ENCODE measurements at places on chromosomes 5 and 9.

GRCh38 chr9:8207596-8207995, 408.0 kb upstream of the DMAC1 start:
- H3K4me1 ChIP-seq, result peaks cover 2% of the 10 kb centered on the region
- no peak overlapping the region for H3K27ac ChIP-seq
- no peak overlapping the region for H3K4me3 ChIP-seq
- H3K27me3 ChIP-seq, result no peaks in the 10 kb centered on the region

- H3K36me3 ChIP-seq, result no peaks in the 10 kb centered on the region
- peaks cover 21% of the 10 kb centered on the region for H3K27me3 ChIP-seq
- DNase-seq, result no peak
- no peak overlapping the region for H3K27ac ChIP-seq
- H3K4me1 ChIP-seq, result peaks cover under 1% of the 10 kb centered on the region
- H3K4me3 ChIP-seq, result no peak overlapping the region
These were observed 5.6 kb downstream of the ZNF462 start for GRCh38 chr9:106868565-106868964.

DNA sequence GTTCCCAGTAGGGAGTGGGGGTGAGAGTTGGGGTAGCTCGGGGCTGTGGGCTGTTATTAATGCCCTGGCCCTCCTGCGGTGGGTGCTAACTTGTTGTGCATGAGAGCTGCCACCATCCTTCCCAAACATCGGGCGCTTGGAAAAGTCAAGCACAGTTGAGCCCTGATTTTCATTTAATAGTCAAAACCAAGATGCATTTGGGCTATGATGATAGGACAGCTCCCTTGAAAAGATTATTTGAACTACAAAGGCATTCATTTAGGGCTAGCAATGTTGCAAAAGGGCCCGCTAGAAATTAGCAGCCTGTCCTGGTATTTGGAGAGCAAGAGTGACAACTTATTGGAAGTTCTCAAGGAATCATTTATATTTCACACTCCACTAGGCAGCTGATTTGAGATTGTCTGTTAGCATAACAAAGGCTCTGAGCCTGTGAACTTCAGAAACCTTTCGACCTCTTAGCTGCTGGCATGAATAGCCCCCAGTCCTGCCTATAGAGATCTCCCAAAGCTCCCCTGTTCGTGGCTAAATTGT, 128.2 kb upstream of the TMEM161B start:
- peaks cover 9% of the 10 kb centered on the region for H3K27me3 ChIP-seq
- H3K4me1 ChIP-seq, result no peaks in the 10 kb centered on the region
- no peaks in the 10 kb centered on the region for H3K36me3 ChIP-seq

- H3K36me3 ChIP-seq, result no peaks in the 10 kb centered on the region
- no peak overlapping the region for H3K4me3 ChIP-seq
- H3K27me3 ChIP-seq, result no peaks in the 10 kb centered on the region
- H3K4me1 ChIP-seq, result no peaks in the 10 kb centered on the region
- no peak overlapping the region for H3K27ac ChIP-seq
These were observed 314.7 kb downstream of the PRR16 start for GRCh38 chr5:120778491-120779484.

GRCh38 chr9:137690930-137691645, 72.3 kb downstream of the EHMT1 start:
- no peak overlapping the region for H3K4me3 ChIP-seq
- DNase-seq, result no peak
- H3K4me1 ChIP-seq, result peaks cover 14% of the 10 kb centered on the region
- no peak overlapping the region for H3K27ac ChIP-seq

DNA sequence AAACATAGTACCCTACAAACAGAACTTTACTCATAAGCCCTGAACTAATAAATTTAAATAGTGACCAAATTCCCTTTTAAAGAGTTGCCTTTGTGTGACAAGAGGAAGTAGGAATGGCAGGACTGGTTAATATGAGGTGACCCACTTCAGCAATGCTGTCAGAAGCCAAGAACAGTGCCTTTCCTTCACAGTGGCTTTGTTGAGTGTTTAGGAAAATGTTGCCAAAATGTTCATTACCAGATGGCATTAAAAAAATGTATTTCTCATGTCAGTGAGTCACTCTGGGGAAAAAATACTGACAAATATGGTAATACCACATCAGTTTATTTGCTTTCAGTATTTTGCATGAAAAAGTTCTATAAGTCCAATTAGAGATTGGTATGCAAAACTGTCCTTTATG, 103.3 kb downstream of the DIRAS2 start:
- no peaks in the 10 kb centered on the region for H3K36me3 ChIP-seq
- peaks cover 19% of the 10 kb centered on the region for H3K27me3 ChIP-seq
- DNase-seq, result no peak

DNA sequence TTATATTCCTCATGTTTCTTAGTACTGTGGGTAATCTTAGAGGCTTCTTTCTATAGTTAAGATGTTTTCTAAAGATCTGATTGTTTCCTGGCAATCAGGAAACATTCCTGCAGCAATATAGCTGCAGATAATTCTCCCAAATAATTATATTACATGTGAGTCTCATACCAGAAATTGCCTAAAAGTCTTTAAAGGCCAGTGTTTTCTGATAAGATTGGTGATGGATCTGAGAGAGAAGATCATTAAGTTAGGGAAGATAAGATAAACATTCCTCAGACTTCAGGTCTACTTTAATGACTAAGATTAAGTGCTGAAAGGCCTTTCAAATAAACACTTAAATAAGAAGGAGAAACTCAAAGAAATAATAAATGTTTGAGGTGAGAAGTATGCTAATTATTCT, 107.7 kb upstream of the DAB2 start:
- no peaks in the 10 kb centered on the region for H3K4me1 ChIP-seq
- no peak for DNase-seq
- H3K4me3 ChIP-seq, result no peak overlapping the region
- no peaks in the 10 kb centered on the region for H3K36me3 ChIP-seq
- H3K27me3 ChIP-seq, result peaks cover 32% of the 10 kb centered on the region

DNA sequence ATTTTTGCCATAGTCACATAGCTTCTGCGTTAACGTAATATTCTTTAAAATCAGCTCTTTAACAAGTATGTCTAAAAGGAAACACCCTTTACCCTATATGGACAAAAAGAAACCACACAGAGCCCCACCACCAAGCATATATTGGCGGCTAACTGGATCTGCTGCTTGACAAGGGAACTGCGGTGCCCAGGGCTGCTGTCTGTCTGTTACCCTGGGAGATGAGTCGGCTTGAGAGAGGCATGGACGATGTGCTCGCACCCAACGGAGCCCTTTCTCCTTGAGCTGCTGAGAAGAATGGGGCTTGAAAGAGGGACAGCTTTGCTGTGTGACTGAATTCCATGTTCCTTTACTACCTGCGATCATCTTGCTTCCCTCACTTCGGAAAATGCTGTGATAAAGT, 158.6 kb upstream of the SHB start:
- no peaks in the 10 kb centered on the region for H3K36me3 ChIP-seq
- peak overlapping the region; percentile 58 for H3K4me3 ChIP-seq
- peak; percentile 61 for DNase-seq
- H3K27ac ChIP-seq, result peak overlapping the region; percentile 16
- peaks cover 20% of the 10 kb centered on the region for H3K4me1 ChIP-seq

GRCh38 chr9:74322661-74323314, 174.3 kb upstream of the RORB start:
- peaks cover 4% of the 10 kb centered on the region for H3K36me3 ChIP-seq
- DNase-seq, result peak; percentile 24
- peak overlapping the region; percentile 84 for H3K27ac ChIP-seq
- H3K27me3 ChIP-seq, result peaks cover 7% of the 10 kb centered on the region
- peak overlapping the region; percentile 67 for H3K4me3 ChIP-seq

- no peaks in the 10 kb centered on the region for H3K36me3 ChIP-seq
- DNase-seq, result no peak
- H3K27ac ChIP-seq, result no peak overlapping the region
- H3K4me3 ChIP-seq, result no peak overlapping the region
- H3K27me3 ChIP-seq, result no peaks in the 10 kb centered on the region
These were observed 176.1 kb upstream of the FGF10 start for GRCh38 chr5:44565360-44565759.

- H3K27me3 ChIP-seq, result no peaks in the 10 kb centered on the region
- no peak overlapping the region for H3K27ac ChIP-seq
- peaks cover 15% of the 10 kb centered on the region for H3K4me1 ChIP-seq
These were observed 13.8 kb downstream of the DNAJC18 start for GRCh38 chr5:139425497-139425896.

- DNase-seq, result no peak
- H3K27me3 ChIP-seq, result peaks cover 4% of the 10 kb centered on the region
- H3K27ac ChIP-seq, result no peak overlapping the region
- H3K4me3 ChIP-seq, result no peak overlapping the region
- peaks cover 7% of the 10 kb centered on the region for H3K4me1 ChIP-seq
These were observed 25.7 kb upstream of the OBP2B start for GRCh38 chr9:133234577-133235322.

DNA sequence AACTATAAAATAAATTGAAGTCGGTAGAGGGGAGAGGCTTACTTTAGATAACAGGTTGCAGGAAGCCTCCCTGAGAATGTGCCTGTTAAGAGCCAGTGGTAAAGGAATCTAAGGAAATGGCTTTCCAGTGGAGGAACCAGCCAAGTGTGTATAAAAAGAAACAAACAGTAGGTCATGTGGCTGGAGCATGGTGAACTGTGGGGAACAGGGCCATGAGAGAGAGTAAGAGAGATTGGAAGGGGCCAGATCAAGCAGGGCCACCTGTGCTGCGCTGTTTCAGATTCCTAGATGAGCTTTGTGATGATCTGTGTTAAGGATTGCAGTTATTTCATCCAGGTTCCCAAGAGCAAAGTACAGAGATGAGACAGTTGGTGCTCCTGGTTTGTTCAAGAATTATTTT, 152.7 kb upstream of the SGCD start:
- no peaks in the 10 kb centered on the region for H3K27me3 ChIP-seq
- no peaks in the 10 kb centered on the region for H3K4me1 ChIP-seq
- H3K36me3 ChIP-seq, result no peaks in the 10 kb centered on the region
- no peak overlapping the region for H3K4me3 ChIP-seq

GRCh38 chr9:116800885-116801284, 113.8 kb downstream of the TRIM32 start:
- no peak overlapping the region for H3K27ac ChIP-seq
- H3K27me3 ChIP-seq, result no peaks in the 10 kb centered on the region
- no peaks in the 10 kb centered on the region for H3K36me3 ChIP-seq
- DNase-seq, result no peak
- no peaks in the 10 kb centered on the region for H3K4me1 ChIP-seq
- no peak overlapping the region for H3K4me3 ChIP-seq

- H3K27ac ChIP-seq, result no peak overlapping the region
- H3K4me3 ChIP-seq, result no peak overlapping the region
- peak; percentile 8 for DNase-seq
These were observed 28.5 kb upstream of the ABO start for GRCh38 chr9:133303266-133304157.

GRCh38 chr9:127595611-127596010, 16.5 kb upstream of the STXBP1 start:
- no peaks in the 10 kb centered on the region for H3K27me3 ChIP-seq
- no peak overlapping the region for H3K4me3 ChIP-seq
- no peaks in the 10 kb centered on the region for H3K36me3 ChIP-seq

DNA sequence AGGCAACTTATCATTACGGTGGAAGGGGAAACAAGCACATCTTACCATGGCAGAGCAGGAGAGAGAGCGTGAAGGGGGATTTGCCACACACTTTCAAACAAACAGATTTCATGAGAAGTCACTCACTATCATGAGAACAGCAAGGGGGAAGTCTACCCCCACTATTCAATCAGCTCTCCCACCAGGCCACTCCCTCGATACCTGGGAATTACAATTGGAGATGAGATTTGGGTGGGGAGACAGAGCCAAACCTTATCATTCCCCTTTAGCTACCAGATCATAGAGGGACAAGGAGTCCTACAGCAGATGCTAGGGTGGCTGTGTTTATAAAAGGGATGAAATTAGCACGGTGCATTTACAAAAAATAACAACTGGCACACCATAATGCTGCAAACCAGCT, 2149.4 kb upstream of the ACO1 start:
- H3K36me3 ChIP-seq, result no peaks in the 10 kb centered on the region
- no peaks in the 10 kb centered on the region for H3K27me3 ChIP-seq
- H3K4me1 ChIP-seq, result no peaks in the 10 kb centered on the region
- H3K4me3 ChIP-seq, result no peak overlapping the region
- H3K27ac ChIP-seq, result no peak overlapping the region
- DNase-seq, result no peak

GRCh38 chr9:134189470-134190231, 25.3 kb upstream of the RNU6ATAC start:
- no peak overlapping the region for H3K27ac ChIP-seq
- H3K4me3 ChIP-seq, result no peak overlapping the region
- H3K27me3 ChIP-seq, result peaks cover 6% of the 10 kb centered on the region

- H3K4me3 ChIP-seq, result no peak overlapping the region
- H3K36me3 ChIP-seq, result no peaks in the 10 kb centered on the region
- H3K27me3 ChIP-seq, result peaks cover 7% of the 10 kb centered on the region
- no peak overlapping the region for H3K27ac ChIP-seq
- H3K4me1 ChIP-seq, result no peaks in the 10 kb centered on the region
These were observed 26.7 kb downstream of the TMEM252 start for GRCh38 chr9:68513981-68514380.

DNA sequence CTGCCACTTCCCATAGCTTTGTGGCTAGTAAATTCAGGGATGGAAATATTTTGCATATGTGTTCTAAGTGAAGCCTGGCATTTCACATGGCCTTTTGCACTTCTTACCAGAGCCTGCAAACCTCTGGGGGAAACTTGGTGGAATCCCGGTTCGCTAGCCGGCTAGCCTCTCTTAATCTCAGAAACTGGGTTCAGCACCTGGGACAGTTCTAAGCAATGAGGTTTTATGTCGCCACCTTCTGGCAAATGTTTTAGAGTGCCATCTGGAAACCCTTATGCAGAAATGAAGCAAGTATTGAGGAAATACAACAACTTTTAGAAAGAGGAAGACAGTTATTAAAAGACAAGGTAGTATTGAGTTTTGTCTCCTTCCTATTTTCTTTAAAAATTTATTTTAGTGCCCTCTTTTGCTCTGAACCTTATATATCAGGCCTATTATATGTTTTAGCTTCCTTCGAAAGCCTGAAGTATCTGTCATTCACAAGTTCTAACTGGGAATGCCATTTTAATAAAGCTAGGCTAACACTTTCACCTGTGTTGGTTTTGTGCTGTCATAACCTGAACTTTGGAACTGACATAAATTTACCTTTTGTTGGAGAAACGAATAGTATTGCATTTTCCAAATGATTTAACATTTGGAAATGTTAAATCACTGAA, 963 bp upstream of the HTR1A start:
- H3K4me3 ChIP-seq, result no peak overlapping the region
- peaks cover 17% of the 10 kb centered on the region for H3K27me3 ChIP-seq
- peaks cover 3% of the 10 kb centered on the region for H3K36me3 ChIP-seq
- H3K4me1 ChIP-seq, result no peaks in the 10 kb centered on the region

- H3K36me3 ChIP-seq, result no peaks in the 10 kb centered on the region
- DNase-seq, result no peak
- H3K4me3 ChIP-seq, result no peak overlapping the region
- peaks cover 3% of the 10 kb centered on the region for H3K27me3 ChIP-seq
These were observed 136.2 kb downstream of the CFAP90 start for GRCh38 chr5:7714697-7715096.

- H3K27me3 ChIP-seq, result no peaks in the 10 kb centered on the region
- peaks cover 49% of the 10 kb centered on the region for H3K4me1 ChIP-seq
- H3K4me3 ChIP-seq, result peak overlapping the region; percentile 85
- peak; percentile 64 for DNase-seq
- peak overlapping the region; percentile 92 for H3K27ac ChIP-seq
These were observed 1111.1 kb downstream of the TAF11L14 start for GRCh38 chr5:18745042-18745987.

- H3K27me3 ChIP-seq, result peaks cover 8% of the 10 kb centered on the region
- no peak overlapping the region for H3K27ac ChIP-seq
- DNase-seq, result no peak
- no peak overlapping the region for H3K4me3 ChIP-seq
- H3K36me3 ChIP-seq, result peaks cover 2% of the 10 kb centered on the region
These were observed 404.6 kb downstream of the GADD45G start for GRCh38 chr9:90009447-90009846.

GRCh38 chr5:124655921-124656511, 90.4 kb downstream of the ZNF608 start:
- H3K36me3 ChIP-seq, result no peaks in the 10 kb centered on the region
- H3K4me1 ChIP-seq, result peaks cover 11% of the 10 kb centered on the region
- no peak overlapping the region for H3K4me3 ChIP-seq
- no peak overlapping the region for H3K27ac ChIP-seq
- DNase-seq, result no peak
- peaks cover 14% of the 10 kb centered on the region for H3K27me3 ChIP-seq
